ENCODE measurements at places on chromosomes 5 and 9.
A peak's percentile ranks its signal among the peaks of the same experiment; 100 is the strongest.

DNA sequence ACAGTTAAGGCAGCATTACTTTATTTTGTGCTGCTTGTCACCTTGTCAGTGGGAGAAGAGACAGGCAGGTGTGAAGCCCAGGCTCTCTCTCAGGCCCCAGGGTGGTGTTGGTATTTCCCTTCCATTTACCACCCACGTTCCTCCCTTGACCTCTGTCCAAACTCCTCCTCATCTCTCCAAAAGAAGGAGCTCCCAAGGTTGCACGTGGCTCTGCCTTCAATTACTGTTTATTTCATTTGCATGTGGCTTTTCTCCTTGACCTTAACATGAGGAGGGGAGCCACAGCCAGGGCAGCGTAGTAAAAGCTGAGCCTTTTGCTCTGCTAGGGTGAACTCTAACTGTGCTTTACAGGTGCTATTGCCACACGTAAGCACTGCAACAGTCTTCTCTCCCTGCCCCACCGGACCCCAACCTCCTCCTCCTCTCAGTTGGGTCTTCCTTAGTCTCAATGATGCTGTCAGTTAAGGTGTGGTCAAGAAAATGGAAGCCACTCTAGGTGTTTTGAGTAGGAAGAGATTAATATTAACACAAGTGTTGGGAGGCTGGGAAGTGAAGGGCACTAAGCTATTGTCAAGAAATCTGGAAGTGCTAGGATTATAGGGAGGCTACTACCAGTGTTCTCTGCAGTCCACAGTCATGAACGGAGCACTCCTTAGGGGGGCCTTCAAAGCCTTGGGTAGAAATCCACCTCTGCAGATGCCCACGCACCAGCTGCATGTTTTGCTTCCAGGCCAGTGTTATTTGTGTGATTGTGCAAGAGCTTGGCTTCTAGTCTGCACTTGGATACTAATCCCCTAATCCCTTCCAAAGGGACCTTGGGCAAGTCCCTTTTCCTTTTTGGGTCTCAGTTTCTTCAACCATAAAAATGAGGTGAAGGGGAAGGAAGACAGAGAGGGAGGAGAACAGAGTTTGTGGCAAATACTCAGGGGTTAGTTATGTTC lies 3.9 kb upstream of the ALDH1B1 start:
- DNase-seq, result no peak

DNA sequence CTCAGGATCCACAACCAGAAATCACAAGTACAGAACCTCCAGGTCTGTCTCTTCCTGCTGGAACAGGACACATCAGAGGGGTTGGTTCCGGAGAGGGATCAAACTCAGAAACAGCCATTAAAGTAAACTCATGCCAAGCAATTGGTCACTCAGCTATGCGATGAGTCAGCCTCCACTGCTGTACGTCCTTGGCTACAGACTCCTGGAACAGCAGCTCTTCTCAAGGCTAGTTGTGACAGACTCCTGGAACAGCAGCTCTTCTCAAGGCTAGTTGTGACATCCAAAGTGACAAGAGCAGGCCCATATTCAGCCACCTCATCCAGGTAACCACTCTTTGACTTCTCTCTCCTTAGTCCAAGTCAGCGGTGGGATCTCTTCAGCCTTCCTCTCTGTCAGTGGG lies at the start of gene SPINK13:
SPINK13 (plus strand) TSS at position 229 of the 400 bp plus-strand sequence. CDS start 1,279 bp downstream, outside the sequence.
- DNase-seq, result no peak

GRCh38 chr9:132239999-132240840 lies 78.4 kb downstream of the NTNG2 start:
- DNase-seq, result no peak

- no peak for DNase-seq
Observed at GRCh38 chr5:102758576-102758975, 3.5 kb downstream of the PAM start.

DNA sequence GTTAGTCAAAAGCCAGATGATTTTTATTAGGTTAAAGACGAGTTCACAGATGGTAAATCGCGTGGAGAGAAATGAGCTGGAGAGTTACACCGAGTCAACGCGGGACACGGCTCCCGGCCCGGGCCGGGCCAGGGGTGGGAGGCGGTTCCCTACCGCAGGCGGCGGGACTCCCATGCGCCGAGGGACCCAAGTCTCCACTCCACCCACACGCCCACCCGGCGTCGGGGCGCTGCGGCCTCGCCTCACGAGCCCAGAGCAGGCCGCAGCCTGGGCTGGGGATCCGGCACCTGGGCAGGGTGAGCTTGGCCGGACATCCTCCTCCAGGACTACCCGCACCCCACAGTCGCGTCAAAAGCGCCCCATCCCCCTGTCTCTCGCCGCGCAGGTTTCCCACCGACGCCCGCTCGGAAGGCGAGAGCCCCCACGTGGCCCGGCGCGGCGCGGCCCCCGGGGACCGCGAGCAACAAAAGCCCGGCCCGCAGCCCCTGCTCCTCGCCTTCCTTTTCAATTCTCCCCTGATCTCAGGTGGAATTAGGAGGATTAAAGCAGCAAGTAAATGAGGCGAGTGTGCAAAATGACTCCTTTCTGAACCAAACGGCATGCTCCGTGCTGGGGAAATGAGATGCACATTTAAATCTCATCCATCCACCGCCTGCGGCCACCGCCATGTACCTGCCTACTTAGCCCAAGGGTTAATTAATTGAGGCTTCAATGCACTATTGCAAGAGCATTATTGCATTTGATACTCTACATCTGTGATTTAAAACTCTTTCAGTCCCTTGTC lies 196.5 kb upstream of the TBCA start:
- peak; percentile 25 for DNase-seq

DNA sequence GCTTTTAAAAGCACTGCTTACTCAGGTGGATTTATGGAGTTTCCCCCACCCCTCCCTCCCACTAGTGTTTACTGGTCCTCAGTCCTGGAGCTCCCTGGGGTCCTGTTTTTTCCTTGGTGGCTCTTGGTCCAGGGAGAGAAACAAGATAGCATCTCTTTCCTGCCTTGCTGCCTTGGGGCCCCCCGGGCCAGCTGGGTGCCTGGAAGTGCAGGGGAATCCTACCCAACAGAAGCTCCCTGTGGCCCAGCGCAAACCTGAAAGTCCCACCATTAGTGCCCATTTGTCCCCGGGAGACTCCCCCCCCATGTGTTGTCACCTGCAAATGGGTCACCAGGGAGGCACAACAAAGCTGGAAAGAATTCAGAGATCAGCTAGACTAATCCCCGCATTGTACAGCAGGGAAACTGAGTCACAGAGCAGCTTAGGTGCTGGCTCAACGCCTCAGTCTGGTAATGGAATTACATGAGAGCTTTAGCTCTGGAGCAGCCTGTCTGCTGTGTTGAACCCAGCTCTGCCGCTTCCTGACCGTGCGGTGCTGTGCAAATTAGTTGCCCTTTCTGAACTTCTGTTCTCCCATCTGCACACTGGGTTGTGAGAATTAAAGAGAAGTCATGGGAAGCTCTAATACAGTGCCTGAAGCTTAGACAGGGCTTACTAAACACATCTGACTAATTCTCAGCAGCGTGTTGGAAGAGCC lies 38.2 kb downstream of the DAB2IP start:
- no peak for DNase-seq

DNA sequence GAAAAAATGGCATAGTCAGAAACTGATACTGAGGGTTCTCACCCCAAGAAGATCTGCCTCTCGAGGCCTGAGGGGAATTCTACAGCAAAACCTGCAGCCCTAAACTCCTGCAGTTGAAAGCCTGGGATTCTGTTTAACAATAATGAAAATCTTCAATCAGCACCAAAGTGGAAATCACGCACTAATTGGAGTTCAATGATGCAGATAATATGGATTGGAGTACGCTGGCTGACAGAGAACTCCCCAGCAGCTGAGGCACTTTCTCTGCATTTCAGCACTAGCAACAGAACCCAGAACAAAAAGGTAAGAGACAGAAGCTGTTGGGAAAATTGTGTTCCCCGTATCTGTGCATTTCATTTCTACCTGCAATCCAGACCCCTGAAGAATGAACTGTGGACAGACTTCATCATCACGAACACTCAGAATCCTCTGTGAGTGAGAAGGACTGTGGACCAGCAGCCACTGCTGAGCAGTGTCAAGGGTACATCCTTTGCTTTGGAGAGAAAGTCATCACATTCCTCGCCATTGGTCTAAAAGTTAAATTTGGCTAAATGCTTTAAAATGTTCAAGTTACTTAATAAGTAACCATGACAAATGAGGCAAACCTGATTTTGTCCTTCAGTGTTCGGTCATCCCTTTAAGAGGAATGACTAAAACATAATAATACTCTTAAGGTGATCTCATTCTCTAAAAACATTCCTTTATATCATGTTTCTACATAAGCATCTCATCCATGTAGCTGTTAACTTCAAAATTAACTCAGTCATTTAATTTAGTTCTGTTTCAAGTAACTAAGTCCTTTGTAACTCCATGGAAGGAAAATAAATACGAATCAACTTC lies 126.1 kb downstream of the GAS1 start:
- DNase-seq, result no peak

- no peak for DNase-seq
Observed at GRCh38 chr5:145341842-145342241, 493.3 kb downstream of the PRELID2 start.

DNA sequence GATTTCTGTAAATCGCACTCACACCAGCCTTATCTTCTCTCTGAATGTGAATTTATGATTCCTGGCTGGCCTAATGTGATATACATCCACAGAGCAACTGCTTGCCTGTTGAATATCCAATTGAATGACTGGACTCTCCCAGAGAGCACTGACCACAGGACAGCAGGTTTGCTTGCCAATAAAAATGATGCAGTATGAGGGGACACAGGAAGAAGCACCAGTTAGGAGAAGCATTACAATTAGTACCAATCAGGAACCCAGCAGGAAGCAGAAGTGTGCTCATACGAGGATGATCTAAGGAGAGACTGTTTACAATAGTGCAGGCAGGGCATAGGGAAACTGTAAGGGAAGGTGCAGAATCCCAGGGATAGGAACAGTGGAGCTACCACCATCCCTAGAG lies 127.2 kb upstream of the ZNF366 start:
- DNase-seq, result no peak

Data from endothelial cell (in vitro differentiated cells).